Left renal cortex interstitium (tissue), 4 donors: ENCODE measurements at places on chromosomes 7 and 10.

GRCh38 chr7:7127773-7128172 lies 54.6 kb upstream of the C1GALT1 start:
- no peak for DNase-seq

DNA sequence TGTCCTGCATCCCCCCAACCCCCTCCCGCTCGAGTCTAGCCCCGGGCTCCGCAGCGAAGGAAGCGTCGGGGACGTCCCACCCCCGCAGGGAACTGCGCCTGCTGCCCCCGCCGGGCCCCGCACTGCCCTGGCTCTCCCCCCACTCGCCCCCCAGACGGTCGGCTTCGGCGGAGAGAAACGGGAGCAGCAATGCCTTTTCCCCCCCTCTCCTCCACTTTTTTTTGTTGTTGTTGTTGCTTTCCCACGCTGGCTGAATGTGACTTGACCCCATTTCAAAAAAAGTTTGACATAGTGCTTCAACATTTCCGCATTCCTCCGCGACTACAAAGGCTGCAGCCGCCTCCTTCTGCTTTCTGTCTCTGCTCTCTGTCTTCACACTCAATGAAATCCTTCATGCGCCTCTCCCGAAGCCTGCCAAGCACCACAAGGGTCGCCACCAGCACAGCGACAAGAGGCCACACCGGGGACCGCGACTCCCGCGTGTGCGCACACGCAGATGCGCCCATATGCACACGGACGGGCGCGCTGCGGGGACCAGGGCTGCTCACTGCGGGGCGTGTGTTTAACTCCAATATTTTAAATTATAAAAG lies 1.0 kb downstream of the CDK6 start:
- peak; percentile 71 for DNase-seq

DNA sequence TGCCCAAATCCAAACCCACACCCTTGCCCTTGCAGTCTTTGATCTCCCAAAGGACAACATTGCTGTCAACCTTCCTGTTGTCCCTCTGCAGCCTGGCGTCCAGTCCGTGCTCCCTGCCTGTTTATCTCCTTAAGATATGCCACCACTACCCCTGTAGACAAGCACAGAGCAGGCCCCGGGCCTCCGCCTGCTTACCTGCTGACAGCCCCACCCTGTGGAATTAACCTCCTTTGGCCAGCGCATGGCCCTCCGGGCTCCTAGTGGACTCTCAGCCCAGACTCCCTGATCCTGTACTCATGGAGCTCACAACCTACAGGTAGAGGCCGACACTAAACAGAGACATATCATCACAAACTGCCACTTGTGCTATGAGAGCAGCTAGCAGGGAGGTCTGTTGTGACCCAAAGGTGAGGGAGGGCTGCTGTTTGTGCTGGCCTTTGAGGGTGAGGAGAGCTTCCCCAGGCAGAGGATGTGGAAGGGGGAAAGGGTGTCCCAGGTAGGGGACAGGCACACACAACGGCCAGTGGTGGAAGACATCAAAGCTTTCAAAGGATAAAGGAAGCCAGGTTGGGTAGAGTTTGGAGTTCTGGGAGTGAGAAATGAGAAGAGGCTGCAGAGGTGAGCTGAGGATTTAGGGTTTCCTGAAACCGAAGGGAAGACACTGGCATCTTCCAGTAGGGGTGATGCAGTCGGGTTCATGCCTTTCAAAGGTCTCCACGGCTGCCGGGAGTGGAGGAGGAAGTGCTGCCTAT lies 174.5 kb upstream of the ZMIZ1 start:
- no peak for DNase-seq

GRCh38 chr7:107079212-107079940 lies 34.9 kb downstream of the PRKAR2B start:
- DNase-seq, result no peak

GRCh38 chr10:13118784-13119410 lies 18.9 kb downstream of the OPTN start:
- no peak for DNase-seq

GRCh38 chr10:3945026-3945425 lies 160.0 kb upstream of the KLF6 start:
- DNase-seq, result no peak

DNA sequence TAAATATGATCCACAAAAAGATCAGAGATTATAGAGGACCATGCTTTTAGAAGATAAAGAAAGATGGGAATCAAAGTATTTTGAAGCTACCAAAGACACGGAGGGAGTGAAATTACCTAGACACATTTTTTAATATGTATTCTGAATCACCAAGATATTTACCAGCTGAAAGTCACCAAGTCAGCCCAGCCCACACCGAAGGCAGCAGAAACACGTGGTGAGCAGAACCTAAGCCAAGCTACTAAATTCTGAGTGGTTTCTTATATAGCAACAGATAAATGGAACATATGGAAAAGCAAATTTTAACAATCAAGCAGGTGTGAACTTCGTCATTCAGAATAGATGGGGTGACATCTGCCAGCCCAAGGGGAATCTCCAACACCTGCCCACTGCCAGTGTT lies 134.7 kb upstream of the AKR1E2 start:
- no peak for DNase-seq

DNA sequence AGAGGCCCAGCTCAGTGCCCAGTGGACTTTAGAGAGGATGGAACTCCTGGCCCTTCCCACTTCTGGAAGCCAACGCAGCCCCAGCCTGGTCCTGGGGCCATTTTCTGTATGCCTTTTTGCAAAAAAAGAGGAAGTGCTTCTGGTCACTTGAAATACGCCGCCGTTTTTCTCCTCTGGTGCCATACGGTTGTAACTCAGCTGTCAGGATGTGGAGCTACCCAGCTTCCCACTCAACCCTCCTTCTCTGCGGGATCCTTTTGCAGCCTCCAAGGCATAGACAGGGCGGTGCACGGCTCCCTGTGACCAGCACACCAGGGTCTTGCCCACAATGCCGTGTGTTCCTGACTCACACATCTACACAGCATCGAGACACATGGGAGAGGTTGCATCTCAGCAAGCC lies 369.6 kb downstream of the TCERG1L start:
- no peak for DNase-seq

DNA sequence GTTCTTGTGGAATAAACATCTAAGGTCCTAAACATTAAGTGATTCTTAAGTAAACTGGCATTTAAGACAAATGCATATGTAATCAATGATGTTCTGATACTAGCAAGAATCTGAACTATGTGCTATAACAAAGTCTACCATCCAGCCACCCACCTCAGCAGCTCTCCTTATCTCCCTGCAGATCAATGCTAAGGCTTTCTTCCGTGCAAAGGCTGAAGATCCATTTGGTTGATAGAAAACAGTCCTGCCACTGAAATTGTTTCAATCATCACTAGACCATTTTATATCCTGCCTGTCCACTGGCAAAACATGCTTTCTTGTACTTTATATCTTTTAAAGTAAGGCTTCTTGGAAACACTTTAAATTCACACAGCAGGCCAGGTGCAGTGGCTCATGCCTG lies 6.3 kb upstream of the SMKR1 start:
- DNase-seq, result no peak

- DNase-seq, result no peak
Observed at GRCh38 chr10:133520193-133520738, 6.9 kb upstream of the CYP2E1 start.

GRCh38 chr10:60649485-60650377 lies 128.5 kb upstream of the CDK1 start:
- no peak for DNase-seq

- no peak for DNase-seq
Observed at GRCh38 chr10:126243306-126243705, 145.0 kb downstream of the ADAM12 start.

- no peak for DNase-seq
Observed at GRCh38 chr7:26343320-26343832, 51.7 kb downstream of the SNX10 start.

DNA sequence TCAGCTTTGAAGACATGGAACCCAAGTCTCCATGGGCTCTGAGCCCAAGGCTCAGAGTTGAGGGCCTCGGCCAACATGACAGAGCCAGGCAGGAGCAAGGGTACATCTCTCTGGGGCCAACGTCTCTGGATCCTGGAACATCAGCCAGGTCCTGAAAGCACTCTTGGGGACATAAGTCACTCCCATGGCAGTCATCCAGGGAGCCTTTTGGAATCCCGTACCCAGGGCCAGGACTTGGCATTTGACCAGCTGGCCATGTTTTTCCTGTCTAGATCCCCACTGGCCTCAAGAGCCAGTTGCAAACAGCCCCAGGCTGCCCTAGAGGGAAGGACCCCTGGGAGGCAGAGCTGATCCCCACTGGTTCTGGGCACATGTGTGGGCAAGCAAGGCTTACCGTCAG lies 4.3 kb upstream of the CXCL12 start:
- no peak for DNase-seq

DNA sequence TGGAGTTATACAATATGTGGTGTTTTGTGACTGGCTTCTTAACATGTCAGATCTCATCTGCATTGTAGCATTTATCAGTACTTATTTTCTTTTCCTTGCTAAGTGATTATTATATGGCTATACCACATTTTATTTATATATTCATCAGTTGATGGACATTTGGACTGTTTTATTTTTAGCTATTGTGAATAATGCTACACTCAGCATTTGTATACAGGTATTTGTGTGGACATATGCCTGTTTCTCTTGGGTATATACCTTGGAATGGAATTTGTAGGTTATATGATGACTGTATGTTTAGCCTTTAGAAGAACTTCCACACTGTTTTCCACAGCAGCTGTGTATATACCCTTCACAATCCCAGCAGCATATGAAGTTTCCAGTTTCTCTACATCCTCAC lies 86.5 kb downstream of the GSDME start:
- no peak for DNase-seq

DNA sequence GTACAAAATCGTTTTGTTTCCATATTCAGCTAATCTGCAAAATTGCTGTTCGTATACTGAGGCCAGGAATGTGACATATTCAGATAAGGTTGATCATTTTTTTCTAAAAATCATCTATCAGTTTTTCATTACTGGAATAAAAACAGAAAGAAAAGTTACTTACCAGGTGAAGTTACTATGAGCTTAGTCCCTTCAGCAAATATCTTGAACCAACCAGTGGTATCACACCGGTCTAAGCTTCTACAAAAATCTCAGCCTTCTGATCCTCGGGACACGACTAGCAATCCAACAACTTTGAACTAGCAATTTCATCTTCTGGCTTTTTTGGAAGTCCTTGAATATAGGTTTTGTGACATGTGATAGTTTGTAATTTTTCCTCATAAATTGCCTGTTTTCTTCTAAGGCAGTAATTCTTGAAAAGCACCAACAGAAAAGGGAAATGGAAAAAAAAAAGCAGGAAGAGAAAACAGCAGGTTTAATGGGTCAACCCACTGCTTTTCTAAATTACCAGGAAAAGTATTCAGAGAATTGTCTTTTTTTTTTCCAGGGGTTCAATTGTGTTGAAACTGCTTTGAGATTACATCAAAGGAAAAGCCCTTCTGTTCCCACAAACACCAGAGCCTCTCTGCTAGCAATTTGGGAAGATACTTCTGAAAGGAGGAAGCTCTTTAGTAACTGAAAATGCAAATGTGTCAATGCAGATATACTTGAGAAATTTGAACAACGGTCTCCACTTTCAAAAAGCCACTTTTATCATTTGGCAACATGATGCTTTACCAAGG lies 2.9 kb upstream of the TARP start:
- DNase-seq, result no peak

- no peak for DNase-seq
Observed at GRCh38 chr7:102897211-102897631, 15.6 kb upstream of the LRRC17 start.

- no peak for DNase-seq
Observed at GRCh38 chr7:117111535-117111934, 158.2 kb downstream of the ST7 start.

- DNase-seq, result no peak
Observed at GRCh38 chr7:83455612-83456011, 193.3 kb downstream of the SEMA3E start.

DNA sequence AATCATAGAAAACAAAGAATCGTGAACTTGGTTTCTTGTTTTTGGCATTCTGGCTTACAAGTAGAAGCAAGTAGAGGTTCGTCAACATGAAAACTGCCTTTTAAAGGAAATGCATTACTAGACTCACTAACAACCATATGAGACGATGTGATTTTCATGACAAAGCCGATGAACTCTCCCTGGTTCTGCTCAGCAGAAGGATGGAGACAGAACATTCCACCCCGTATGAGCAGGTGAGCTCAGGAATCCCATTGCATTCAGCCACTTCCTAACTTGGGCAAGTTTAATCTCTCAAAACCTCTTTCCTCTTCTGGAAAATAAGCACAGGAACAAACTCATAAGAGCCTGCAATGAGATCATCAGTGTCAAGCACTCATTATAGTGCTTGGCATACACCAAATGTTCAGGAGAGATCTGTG lies 57.4 kb upstream of the SVIL start:
- no peak for DNase-seq

- DNase-seq, result no peak
Observed at GRCh38 chr7:96200740-96201139, 121.2 kb downstream of the SLC25A13 start.

- DNase-seq, result no peak
Observed at GRCh38 chr10:130141460-130141859, 5.3 kb downstream of the GLRX3 start.

GRCh38 chr10:89278034-89278535 lies 23.8 kb upstream of the IFIT2 start:
- DNase-seq, result peak; percentile 51

- no peak for DNase-seq
Observed at GRCh38 chr7:23930312-23930711, 220.3 kb downstream of the STK31 start.

DNA sequence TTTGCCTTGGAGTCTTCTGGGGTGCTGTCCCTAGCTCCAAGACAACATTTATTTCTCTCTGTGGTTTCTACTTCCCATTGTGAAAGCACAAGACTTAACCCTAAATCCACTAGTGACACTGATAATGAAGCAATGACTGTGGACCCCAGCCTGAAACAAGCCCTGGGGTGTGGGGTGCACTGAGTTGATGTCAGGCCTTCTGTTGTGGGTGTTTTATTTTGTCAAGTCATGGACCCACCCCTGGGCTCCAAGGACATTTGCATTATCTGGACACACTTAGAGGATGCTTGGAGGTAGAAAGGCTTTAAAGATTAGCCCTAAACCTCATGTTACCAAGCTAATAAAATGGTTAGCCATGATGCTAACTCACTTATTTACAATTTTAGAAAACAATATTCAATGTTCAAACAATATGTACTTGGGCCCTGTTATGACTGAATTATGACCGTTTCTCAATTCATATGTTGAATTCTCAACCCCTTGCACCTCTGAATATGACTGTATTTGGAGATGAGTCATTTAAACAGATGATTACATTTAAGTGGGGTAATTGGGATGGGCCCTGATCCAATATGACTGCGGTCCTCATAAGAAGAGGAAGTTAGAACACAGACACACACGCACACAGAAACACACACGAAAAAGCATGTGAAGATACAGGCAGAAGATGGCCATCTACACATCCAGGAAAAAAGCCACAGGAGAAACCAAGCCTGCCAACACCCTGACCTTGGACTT lies 137.2 kb upstream of the IGFBP3 start:
- DNase-seq, result no peak

GRCh38 chr10:66218981-66219587 lies 706.8 kb upstream of the LRRTM3 start:
- no peak for DNase-seq

DNA sequence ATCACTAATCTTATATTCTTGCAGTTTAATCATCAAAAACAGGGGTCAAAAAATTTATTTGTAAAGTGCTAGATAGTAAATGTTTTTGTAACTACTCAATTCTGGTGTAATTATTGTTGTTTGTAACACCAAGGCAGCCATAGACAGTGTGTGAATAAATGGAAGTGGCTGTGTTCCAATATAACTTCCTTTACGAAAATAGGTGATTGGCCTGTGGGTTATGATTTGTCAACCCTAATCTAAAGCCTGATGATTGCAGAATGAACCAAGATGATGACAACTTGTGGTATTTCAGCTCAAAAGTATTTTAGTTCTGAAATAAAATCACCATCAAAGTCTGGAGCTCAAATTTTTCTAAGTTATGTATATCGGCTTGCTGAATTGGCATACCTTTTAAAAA lies 34.4 kb upstream of the ETV1 start:
- DNase-seq, result no peak
